ENCODE measurements at places on chromosomes 7 and 10.

- no peak for DNase-seq
Observed at GRCh38 chr7:148929176-148929575, 45.1 kb upstream of the EZH2 start.

DNA sequence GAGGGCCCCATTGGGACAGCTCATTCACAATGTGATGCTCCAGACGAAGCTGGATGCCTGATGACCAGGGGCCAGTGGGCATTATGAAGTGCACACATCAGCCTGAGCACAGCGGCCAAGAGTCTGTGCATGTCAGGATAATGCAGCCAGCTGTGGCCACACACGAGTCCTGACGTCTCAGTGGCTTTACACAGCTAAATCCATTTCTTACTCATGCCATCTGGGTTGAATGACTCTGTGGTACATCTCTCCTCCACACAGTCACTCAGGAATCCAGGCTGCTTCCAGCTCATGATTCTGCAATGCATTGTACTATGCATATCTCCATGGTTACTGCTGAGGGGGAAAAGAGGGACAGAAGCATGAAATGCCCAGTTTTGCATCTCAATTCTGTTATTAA lies 123.6 kb downstream of the PRLHR start:
- DNase-seq: no peak

- DNase-seq: no peak
Observed at GRCh38 chr10:6079044-6079443, 9.8 kb upstream of the RBM17 start.

DNA sequence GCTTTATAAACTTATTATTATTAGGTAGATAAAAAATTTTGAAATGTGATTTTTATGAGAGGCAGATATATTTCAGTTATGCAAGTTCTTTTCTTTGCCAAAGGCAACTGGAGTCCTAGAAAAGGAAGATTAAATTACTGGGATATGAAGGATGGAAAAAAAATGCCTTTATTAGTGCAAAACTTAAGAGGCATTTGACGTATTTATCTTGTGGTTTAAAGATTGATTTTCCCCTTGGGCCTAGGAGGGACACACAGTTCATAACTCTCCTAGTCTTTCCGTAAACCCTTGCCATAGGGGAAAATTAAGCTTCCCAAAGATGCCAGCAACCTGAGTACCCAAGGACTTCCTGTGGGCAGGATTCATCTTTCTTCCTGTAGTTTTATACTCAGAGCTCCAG lies 3.1 kb upstream of the STEAP4 start:
- no peak for DNase-seq

DNA sequence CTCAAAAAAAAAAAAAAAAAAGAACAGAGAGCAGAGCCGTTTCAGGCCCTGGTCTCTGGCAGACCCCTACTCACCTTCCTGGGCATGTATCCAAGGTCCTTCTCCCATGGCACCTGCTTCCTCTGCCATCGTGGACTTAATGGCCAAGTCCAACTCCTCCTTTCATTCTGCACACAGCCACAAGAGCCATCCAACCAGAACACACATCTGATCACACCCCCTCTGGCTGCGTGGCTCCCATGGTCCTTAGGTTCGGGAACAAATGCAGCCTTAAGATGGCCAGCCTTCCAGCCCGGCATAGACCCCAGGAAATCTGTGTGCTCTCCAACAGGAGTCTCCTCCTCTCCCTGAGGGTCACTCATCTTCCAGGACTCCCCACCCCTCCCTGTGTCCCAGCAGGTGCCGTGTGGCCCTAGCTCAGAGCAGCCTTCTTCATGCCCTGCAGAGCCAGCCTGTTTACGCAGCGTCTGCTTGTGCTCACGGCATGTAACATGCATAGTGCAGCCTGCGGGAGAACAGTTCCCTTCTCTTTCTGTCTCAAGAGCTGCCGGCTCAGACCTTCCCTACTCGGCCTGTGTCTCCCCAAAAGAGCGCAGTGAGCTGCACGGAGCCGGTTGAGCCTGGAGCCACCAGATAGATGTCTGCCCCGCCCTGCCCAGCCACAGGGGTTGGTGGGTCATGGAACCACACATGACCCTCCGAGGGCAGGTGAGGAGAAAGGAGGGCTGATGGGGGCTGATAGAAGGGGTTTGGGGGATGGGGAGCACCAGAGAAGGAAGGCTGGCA lies 157.3 kb downstream of the NRF1 start:
- no peak for DNase-seq

GRCh38 chr7:41979834-41980307 lies 257.1 kb downstream of the GLI3 start:
- DNase-seq: no peak

- no peak for DNase-seq
Observed at GRCh38 chr7:37040330-37040729, 316.0 kb upstream of the AOAH start.

DNA sequence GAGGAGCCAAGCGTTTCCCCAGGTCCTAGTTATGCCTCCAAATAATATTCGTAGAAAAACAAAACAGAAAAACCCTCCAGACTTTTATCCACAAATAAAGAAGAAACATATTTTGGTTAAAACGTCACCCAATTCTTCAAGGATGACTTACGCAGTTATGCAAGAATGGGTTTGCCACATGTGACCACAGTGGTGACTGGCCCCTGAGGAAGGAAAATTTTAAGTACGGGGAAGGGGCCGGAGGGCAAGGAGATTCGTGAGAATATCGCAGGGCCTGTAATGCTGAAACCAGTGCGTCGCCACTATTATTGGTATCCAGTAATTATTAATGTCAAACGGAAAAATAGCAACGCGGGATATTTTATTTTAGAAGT lies 537 bp upstream of the MRPS24 start:
- DNase-seq: no peak

DNA sequence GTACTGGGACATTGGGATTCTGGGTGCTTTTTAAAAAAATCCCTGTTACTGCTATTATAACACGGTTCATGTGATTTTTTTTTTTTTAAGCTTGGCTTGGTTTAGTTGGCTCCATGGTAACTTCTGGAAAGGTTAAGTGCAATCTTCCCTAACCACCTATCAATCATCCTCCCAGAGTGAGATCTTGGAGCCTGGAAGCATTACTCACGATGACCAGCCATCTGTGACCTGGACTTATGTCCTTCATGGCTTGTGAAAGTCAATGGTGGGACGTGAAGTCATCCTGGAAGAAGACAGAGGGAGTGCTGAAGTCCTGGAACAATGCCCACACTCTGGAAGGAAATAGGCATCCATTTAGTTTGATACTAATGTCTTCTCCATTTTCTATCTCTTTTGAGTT lies 135.5 kb upstream of the FRMD4A start:
- DNase-seq: no peak
